ENCODE measurements at places on chromosomes 5 and 9.

GRCh38 chr5:141845371-141845851 is 32.8 kb downstream of the PCDH1 start:
- no peak for DNase-seq

DNA sequence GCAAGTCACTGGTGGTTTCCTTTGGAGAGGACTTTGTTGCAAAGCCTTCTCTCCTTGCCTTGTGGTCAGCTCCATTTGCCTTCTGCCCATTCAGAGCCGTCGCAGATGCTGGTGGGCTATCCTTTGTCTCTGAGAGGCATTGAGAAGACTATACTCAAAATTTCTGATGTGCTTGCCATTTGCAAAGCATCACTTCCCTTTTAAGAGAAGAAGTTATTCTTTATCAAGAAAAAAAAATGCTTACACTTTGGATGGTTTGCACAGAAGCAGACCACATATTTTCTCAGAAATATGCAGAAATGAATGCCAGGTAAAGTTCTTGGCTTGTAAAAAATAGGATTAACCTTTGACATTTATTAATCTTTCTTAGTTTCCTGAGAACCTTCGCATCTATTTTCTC is 195.8 kb upstream of the KLF4 start:
- DNase-seq, result no peak

DNA sequence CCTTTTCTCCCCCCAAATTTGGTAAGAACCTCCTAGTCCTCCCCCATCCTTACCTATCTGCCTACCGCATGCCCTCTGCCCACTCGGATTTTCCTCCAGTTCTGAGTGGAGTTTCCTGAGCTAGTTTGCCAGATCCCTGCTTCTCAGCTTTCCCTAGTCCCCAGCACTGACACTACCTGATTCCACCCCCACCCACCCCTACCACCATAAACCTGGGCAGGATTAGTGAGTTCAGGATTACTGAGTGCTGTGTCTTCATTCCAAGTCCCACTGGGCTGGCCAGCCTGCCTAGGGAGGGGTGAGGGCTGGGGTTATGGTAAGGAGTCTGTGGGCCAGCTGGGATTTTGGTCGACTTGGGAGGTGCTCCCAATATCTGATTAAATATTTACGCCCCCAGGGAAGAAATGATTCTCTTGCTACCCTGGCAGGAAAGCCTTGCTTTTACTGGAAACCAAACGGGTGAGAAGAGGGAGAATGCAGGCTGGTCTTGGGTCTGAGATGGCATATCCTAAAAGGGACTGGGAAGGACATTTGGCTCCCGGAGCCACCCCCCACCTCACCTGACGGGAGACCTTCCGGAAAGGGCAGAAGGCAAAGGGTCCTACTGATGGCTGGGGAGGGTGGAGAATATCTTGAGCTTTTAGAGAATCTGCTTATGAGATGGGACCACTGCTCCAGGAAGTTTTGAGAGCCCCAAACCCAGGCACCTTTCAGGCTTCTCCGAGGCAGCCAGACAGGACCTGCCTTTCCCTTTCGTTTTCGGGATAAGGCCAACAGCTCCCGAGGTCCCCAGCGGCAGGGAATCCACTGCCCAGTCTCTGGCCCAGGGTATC is 3.7 kb downstream of the PITX1 start:
- DNase-seq, result no peak

GRCh38 chr5:174692381-174692780 is 32.0 kb upstream of the MSX2 start:
- DNase-seq, result no peak

DNA sequence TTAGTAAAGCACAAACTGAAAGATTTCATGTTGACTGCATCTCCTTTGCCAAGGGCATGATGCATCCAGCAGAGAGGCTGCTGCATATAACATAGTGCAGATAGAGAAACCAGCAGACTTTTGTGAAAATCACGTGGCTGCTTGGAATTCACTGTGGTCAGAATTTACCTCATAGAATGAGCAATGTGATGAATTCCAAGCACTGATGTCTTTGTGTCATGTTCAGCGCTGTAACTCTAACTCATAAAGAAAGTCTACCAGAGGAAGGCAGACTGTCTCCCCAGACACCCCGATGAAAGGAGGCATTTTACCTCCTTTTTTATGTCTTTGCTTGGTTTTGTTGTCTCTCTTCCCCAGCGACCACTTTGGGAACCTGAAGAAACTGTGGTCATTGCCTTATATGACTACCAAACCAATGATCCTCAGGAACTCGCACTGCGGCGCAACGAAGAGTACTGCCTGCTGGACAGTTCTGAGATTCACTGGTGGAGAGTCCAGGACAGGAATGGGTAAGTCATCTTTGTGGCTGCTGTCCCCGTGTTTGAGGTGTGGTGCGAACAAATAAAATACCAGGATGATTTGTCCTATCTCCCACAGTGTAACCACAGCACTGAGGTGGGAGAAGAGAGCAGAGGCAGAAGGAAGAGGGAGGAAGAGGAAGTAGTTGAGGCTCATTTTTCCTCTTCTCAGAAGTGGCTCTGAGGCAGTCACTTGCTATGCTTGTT is 42.0 kb downstream of the ITK start:
- no peak for DNase-seq

GRCh38 chr9:85178474-85178873 is 508.9 kb downstream of the NTRK2 start:
- DNase-seq, result no peak

DNA sequence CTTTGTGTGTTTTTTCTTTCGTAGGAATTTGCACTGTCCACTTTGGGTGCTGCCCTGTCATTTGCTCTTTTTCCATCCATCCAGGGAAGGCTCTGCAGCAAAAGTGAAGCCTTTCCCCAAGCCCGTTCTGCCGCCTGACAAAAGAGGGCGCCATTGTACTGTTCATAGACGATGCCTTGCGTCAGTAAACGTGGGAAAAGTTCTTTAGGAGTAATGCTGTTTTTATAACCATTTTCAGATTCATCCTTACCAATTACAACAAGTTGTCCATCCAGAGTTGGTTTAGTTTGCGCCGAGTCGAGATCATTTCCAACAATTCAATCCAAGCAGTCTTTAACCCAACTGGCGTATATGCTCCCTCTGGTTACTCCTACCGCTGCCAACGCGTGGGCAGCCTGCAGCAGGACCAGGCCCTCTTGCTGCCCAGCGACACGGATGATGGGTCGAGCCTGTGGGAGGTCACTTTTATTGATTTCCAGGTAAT is 34.3 kb upstream of the RPS23 start:
- no peak for DNase-seq

DNA sequence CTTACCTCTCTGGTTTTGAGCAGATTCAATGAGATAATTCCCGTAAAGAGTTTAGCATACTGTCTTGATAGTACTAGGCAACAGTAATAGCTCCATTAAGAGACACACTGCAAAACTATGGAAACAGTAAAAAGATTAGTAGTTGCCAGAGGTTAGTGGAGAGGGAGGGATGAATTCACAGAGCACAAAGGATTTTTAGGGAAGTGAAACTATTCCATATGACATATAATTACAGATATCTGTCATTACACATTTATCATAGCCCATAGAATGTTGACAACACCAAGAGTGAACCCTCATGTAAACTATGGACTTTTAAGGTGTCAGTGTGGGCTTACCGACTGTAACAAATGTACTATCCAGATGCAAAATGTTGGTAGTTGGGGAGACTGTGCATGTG is 176.4 kb upstream of the PLCXD3 start:
- no peak for DNase-seq

DNA sequence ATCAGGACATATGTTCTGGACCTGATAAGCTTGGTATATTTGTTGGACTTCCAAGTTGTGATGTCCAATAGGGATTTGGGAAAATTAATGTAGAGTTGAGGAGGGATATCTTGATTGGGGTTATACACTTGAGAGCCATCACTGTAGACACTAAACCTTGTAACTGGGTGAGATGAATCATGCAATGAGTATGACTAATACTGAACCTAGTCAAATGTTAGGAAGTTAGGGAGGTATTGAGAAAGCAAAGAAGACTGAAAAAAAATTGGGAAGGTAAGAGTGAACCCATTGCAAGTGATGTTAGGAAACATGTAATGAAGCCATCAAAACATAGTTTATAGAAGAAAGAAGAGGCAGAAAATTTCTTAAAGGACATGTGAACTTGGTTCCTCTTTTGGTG is 668.4 kb upstream of the CDH9 start:
- DNase-seq, result no peak

- DNase-seq, result no peak
These were observed 699.9 kb upstream of the MEF2C start for GRCh38 chr5:89582768-89583339.

DNA sequence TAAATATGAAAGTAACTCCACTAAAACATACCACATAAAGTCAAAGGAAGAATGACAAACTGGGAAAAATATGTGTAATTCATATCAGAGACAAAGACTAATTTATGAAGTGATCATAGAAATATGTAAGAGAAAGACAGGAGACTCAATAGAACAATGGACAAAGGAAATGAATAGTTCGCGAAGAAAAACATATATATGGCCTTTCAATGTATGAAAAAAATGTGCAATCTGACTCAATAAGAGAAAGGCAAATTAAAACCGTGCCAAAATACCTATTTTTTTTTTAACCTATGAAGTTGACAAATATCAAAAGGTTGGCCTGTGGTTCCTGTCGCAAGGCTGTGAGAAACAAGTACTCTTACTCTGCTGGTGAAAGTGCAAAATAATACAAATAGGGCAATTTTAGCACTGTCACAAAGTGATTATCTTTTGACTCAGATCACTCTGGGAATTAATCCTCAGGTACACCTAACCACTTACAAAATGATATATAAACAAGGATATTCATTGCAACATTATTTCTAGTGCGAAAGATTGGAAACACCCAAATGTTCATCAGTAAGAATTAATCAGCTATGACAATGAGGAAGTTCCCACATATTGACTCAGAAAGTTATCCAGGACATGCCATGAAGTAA is 3.7 kb downstream of the C9 start:
- no peak for DNase-seq

Data from stimulated activated CD8-positive, alpha-beta memory T cell treated with anti-CD3 and anti-CD28 coated beads, Interleukin-15, amount 100 ng/mL, for 1 hour (primary cell).